ENCODE measurements at places on chromosomes 4 and X.
A peak's percentile ranks its signal among the peaks of the same experiment; 100 is the strongest.

DNA sequence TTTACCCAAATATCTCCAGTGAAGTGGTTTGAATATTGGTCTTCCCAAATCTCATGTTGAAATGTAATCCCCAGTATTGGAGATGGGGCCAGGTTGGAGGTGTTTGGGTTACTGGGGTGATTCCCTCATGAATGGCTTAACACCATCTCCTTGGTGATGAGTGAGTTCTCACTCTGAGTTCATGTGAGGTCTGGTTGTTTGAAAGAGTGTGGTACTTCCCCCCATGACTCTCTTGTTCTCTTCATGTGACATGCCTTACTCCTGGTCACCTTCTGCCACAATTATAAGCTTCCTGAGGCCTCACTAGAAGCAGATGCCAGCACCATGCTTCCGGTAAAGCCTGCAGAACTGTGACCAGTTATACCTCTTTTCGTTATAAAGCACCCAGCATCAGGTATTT is 32.9 kb upstream of the OTUD4 start:
- no peak for DNase-seq

GRCh38 chr4:155973639-155974475 is 20.2 kb upstream of the CTSO start:
- no peak for DNase-seq

DNA sequence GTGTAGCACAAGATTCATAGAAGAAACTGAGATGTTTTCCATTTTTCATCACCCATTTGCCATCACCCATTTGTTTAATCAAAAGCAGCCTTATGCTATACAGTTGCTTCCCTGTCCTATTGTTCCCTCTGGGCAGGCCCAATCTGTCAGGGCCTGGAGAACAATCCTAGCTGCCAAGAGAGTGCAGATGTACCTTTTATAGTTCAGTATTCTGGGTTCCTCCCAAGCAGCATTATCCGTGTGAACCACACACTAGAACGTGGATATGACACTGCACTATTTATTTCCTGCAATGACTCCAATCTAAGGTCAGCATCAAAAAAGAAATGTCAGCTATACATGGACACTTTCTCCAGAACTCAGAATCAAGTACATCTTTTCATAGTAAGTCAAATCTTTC is 269.0 kb downstream of the ADGRA3 start:
- no peak for DNase-seq

DNA sequence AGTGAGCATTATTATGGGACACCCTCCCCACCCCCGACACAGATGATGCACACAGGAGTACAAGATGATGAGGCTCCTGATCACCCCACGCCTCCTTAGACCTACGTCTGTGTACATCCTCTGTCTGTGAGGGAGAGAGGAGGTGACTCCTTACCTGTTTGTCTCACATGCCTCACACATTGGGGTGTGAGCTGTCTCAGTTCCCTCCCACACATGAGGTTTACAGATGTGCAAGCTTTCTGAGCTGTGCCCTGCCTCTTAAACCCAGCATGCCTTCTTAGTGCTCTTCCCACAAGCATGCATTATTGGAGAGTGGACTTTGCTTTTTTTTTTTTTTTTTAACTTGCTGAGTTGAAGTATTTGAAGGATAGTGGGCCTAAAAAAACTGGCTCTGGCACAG is 76.7 kb downstream of the CLCN5 start:
- DNase-seq: no peak

- no peak for DNase-seq
These were observed 582 bp downstream of the NAA10 start for GRCh38 chrX:153934148-153934761.

GRCh38 chr4:163500586-163500985 is 6.1 kb downstream of the TMA16 start:
- no peak for DNase-seq

DNA sequence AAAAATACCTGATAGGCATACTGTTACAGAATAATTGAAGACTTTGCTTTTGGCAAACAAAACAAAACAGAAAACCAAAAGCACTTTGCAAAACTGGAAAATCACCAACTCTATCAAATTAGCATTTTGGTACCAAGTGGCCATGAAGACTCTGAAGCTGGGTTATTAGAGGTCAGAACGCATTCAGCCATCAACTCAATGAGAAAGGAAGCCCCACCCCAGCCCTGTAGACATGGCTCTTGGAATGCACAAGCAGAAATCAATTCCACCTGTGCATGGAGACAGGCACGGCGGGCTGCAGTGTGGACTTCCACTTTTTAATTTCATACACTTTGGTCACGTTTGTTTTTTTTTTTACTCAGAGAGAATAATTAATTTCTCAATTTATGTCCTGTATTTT is 93.6 kb upstream of the DHX15 start:
- DNase-seq: no peak

GRCh38 chr4:130249002-130249401 is 1153.0 kb downstream of the C4orf33 start:
- no peak for DNase-seq

DNA sequence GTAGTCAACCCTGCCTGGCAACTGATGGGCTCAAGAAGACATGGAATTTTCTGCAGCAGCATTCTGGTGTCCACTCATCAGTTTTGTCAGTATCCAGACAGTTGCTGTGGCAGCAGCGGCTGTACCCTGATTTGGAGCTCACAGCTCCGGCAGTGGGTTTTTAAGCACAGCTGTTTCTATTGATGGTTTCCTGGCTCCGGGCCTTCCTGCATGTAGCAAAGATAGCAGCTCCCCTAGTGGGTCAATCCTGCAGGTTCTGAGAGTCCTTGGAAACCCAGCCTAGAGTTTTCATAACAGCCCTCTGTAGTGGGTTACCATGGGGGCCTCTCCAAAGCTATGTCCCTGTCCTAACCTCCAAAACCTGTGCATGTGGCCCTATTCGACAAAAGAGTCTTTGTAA is 84.0 kb upstream of the ATP6AP2 start:
- DNase-seq: peak; percentile 26

GRCh38 chr4:82482387-82482786 is 52.0 kb downstream of the ENOPH1 start:
- DNase-seq: no peak

- DNase-seq: peak; percentile 32
These were observed 111.9 kb downstream of the STOX2 start for GRCh38 chr4:184016759-184017668.

DNA sequence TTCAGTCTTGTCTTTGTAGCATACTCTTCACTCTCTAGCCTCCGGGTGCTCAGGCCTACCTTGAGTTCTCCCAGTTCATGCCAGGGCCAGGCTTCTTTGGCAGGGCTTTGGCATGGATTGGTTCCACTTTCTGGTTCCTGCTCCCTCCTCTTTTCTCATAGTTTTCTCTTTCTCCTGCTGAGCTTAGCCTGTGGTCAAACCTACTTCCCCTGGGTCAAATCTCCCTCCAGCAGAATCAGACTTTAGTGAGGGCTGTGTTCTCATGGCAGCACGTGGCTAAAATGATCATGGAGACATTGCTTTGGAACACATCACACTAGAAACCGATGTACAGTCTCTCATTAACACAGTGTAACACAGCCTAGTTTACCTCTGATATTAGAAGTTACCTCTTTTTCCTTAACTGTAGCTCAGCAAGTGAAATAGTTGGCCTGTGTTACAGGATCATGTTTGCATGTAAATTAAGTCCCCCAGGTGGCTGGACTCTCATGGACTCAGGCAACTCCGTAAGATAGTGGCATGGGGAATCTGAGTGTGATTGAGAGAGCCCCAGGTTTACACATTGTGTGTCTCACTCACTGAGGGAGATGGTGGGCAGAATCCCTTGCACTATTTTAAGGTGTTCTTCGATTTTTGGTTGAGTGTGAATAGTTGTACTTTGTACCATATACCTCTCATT is 13.3 kb downstream of the RAB9A start:
- DNase-seq: no peak

DNA sequence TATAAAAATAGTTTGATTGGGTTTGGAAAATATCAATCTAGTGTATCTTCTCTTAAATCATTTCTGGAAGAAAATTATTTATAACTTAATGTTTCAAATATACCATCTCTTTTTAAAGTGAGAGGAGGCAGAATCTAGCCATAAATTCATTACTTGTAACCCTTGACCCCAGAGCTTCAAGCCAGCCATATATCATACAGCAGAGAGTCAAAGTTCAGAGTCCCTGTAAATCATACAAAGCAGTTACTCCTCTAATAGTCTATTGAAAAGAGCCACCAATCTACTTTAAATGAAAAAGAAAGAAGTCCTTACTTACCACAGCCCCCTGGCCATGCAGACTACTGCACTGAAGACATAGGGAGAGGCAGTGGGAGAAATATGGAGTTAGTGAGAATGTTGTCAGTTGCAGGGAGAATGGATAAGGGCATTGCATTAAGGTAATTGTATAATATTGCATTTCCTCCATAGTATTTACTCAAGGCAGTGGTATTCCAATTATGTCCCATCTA is 229.5 kb downstream of the NKX6-1 start:
- no peak for DNase-seq

DNA sequence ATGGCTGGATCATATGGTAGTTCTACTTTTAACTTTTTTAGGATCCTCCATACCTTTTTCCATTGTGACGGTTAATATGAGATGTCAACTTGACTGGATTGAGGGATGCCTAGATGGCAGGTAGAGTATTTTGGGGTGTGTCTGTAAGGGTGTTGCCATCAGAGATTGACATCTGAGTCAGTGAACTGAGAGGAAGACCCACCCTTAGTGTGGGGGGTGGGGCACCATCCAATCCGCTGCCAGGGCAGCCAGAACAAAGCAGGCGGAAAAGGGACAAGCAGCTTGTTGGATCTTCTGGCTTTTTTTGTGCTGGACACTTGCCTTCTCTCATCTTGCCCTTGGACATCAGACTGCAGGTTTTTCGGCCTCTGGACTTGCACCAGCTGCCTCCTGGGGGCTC is 168.5 kb upstream of the CXCL13 start:
- no peak for DNase-seq

GRCh38 chr4:71300964-71301363 is 37.9 kb upstream of the SLC4A4 start:
- no peak for DNase-seq

GRCh38 chr4:8492174-8492573 is 51.6 kb downstream of the TRMT44 start:
- no peak for DNase-seq
